ENCODE measurements at places on chromosomes 3 and 15. TPM values are rescaled to one million over a fixed set of nuclear protein-coding genes. Genes with fewer than 3 reads are reported as not detected.

SAMMSON gene
- not detected for total RNA-seq

DNA sequence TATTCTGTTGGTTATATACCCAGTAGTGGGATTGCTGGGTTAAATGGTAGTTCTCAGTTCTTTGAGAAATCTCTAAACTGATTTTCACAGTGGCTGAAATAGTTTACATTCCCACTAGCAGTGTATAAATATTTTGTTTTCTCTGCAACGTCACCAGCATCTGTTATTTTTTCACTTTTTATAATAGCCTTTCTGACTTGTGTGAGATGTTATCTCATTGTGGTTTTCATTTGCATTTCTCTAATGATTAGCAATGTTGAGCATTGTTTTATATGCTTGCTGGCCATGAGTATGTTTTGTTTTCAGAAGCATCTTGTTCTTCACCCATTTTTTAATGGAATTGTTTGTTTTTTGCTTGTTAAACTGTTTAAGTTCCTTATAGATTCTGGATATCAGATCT lies 612.7 kb upstream of the SGO1 start:
- no peak overlapping the region for H3K27ac ChIP-seq
- no peak for DNase-seq
- no peaks in the 10 kb centered on the region for H3K36me3 ChIP-seq
- no peaks in the 10 kb centered on the region for H3K4me1 ChIP-seq

GRCh38 chr15:64158363-64159134 lies 4.3 kb downstream of the PPIB start:
- H3K4me3 ChIP-seq: no peak overlapping the region
- DNase-seq: no peak
- peaks cover 32% of the 10 kb centered on the region for H3K4me1 ChIP-seq
- peaks cover 55% of the 10 kb centered on the region for H3K36me3 ChIP-seq
- no peak overlapping the region for H3K27ac ChIP-seq

- H3K4me3 ChIP-seq: peak overlapping the region; percentile 24
- H3K4me1 ChIP-seq: peaks cover 25% of the 10 kb centered on the region
Measured at GRCh38 chr3:129593230-129593594, 13.3 kb downstream of the PLXND1 start.

TMEM40 gene
- not detected for total RNA-seq

DNA sequence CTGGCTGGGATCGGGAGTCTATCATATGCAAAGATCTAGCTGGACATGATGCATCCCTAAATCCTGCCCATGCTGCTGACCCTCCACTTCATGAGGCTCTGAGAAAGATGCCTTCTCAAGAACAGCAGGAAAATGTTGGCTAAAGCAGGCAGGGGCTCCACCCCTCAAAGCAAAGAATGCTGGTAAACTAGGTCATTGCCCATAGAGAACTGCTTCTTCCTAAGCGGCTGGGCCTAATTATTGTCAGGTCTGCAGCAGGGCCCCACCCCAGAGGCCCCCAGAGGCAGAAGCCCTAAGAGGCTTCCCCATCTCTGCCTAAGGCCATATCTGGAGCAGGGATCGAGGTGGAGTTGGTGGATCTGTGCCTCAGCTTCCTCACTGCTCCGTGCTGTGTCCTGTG lies 447.4 kb upstream of the PROK2 start:
- no peak for DNase-seq
- H3K4me3 ChIP-seq: no peak overlapping the region
- no peak overlapping the region for H3K27ac ChIP-seq
- no peaks in the 10 kb centered on the region for H3K4me1 ChIP-seq
- no peaks in the 10 kb centered on the region for H3K36me3 ChIP-seq

XIRP1 gene
- total RNA-seq: 5.3 TPM

DNA sequence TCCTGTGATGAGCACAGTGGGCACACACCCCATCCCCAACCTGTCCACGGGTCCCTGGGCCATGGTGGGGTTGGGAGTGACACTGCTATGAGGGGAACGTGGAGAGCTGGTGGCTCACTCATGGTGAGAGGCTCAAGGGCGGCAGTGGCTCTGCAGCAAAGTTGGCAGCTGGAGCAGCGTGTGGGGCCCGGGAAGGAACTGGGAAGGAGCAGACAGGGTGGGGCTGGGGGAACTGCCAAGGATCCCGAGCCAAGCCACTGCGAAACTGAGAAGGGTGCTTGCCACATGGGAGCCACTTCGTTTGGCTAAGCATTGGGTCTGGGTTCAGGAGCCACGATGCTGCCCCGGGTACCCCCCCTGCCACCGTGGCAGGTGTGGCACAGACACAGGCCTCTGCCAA lies 80.1 kb downstream of the SNRK start:
- peaks cover 5% of the 10 kb centered on the region for H3K4me1 ChIP-seq
- no peaks in the 10 kb centered on the region for H3K36me3 ChIP-seq
- no peak for DNase-seq
- H3K27me3 ChIP-seq: no peaks in the 10 kb centered on the region
- H3K4me3 ChIP-seq: no peak overlapping the region

DNA sequence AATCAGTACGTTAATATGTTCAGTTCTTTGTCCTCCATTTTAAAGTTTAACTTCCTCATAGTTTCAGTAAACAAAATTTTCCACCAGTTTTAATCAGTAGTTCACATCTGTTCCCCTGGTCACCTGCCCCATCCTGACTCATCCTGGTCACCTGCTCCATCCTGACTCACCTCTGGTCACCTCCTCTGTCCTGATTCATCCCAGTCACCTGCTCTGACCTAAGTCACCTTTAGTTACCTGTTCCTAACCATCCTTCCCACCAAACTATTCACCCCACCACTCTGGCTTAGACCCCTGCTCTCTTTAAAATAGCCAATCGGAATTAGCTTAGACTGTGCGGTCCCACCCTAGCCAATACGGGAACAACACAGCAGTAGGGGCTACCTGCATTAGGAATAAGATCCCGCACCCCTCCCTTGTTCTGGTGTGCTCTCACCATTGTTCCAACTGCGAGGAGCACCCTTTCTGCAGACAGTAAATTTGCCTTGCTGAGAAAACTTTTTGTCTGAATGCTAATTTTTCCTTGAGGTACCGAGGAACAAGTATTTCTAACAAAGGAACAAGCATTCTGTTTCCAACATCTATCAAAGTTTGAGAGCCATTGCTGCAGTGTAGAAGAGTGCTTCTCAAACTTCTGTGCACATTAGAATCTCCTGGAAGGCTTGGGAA lies 169.3 kb downstream of the ADAMTS17 start:
- no peaks in the 10 kb centered on the region for H3K36me3 ChIP-seq
- DNase-seq: no peak
- no peak overlapping the region for H3K27ac ChIP-seq

GRCh38 chr3:40055956-40056355 lies 246.5 kb downstream of the MYRIP start:
- H3K27me3 ChIP-seq: no peaks in the 10 kb centered on the region
- no peak overlapping the region for H3K4me3 ChIP-seq
- no peak for DNase-seq

DNA sequence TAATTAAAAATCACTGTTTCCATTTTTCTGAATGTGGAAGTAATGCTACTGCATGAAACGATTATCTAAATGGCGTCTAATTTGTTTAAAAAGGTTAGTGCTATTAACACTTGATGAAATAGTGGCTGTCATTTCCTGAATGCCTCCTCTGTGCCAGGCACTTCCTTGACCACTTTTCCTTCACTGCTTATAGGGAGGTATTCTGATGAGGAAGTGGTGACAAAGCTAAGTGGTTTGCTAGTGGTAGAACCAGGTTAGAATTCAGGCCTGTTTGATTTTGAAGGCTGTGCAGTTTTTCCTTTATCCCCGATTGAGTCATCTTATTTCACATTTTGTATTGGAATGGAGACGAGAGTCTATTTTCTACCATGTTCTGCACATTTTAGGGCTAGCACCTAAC lies 119.0 kb downstream of the USP13 start:
- no peaks in the 10 kb centered on the region for H3K36me3 ChIP-seq
- H3K4me3 ChIP-seq: no peak overlapping the region
- DNase-seq: no peak

- no peaks in the 10 kb centered on the region for H3K36me3 ChIP-seq
- H3K27ac ChIP-seq: no peak overlapping the region
- no peak for DNase-seq
- H3K4me3 ChIP-seq: no peak overlapping the region
- H3K4me1 ChIP-seq: no peaks in the 10 kb centered on the region
- H3K27me3 ChIP-seq: peaks cover 7% of the 10 kb centered on the region
Measured at GRCh38 chr15:81092559-81092902, 41.5 kb upstream of the CFAP161 start.

- H3K27me3 ChIP-seq: peaks cover 9% of the 10 kb centered on the region
- H3K4me1 ChIP-seq: no peaks in the 10 kb centered on the region
- no peak overlapping the region for H3K4me3 ChIP-seq
- H3K27ac ChIP-seq: no peak overlapping the region
- H3K36me3 ChIP-seq: no peaks in the 10 kb centered on the region
- no peak for DNase-seq
Measured at GRCh38 chr15:52822475-52822874, 32.3 kb upstream of the ONECUT1 start.

GRCh38 chr15:85649372-85649771 lies 145.4 kb downstream of the KLHL25 start:
- peak overlapping the region; percentile 0 for H3K27ac ChIP-seq
- H3K27me3 ChIP-seq: no peaks in the 10 kb centered on the region

TF gene
- total RNA-seq: 0.26 TPM

- no peaks in the 10 kb centered on the region for H3K4me1 ChIP-seq
- H3K36me3 ChIP-seq: no peaks in the 10 kb centered on the region
- DNase-seq: no peak
- no peak overlapping the region for H3K4me3 ChIP-seq
Measured at GRCh38 chr15:81781395-81781794, 264.4 kb downstream of the MEX3B start.

EEFSEC gene
- 20.4 TPM for total RNA-seq

- peak; percentile 53 for DNase-seq
- H3K4me1 ChIP-seq: peaks cover 71% of the 10 kb centered on the region
- H3K4me3 ChIP-seq: peak overlapping the region; percentile 85
- no peaks in the 10 kb centered on the region for H3K36me3 ChIP-seq
Measured at GRCh38 chr3:195543500-195544229, 540 bp upstream of the PPP1R2 start.

DNA sequence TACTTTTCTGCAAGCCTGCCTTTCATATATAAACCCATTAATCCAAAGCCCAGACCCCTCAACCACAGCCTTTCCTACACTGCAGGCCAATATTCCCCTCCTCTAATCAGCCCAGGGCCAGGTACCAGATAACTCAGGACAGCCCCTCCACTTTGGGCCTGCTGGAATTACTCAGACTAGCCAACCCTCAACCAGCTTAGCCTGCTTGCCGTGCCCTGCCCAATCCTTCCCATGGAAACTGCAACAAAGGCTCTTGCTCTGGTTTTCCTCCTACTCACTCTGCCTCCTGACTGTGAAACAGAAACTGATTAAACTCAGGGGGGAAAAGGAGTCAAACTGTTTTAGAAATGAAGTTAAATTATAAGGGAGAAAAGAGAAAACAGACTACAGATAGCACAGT lies 248.1 kb downstream of the KLF13 start:
- H3K27me3 ChIP-seq: no peaks in the 10 kb centered on the region
- no peaks in the 10 kb centered on the region for H3K4me1 ChIP-seq
- H3K27ac ChIP-seq: no peak overlapping the region
- H3K4me3 ChIP-seq: no peak overlapping the region

DNA sequence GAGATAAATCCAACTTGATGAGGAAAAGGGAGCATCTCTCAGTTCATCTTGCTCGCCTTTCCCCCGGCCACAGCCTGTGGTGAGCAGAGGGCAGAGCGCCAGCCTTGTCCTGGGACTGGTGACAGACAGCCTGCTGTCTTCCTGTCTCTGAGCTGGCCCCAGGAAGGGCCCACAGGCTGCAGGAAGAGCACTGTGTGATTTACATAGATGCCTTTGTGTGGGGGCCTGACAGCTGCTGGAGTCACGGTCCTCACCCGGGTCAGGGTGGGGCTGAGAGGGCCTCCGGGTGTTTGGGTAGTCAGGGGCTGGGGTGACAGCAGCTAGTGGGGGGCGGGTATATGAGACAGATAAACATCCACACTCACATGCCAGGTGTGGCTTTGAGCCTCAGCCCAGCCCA lies 29.3 kb downstream of the PLA2G4D start:
- no peak overlapping the region for H3K27ac ChIP-seq
- DNase-seq: no peak
- peaks cover 1% of the 10 kb centered on the region for H3K4me1 ChIP-seq
- H3K27me3 ChIP-seq: peaks cover 4% of the 10 kb centered on the region

PRSS50 gene
- total RNA-seq: not detected

GRCh38 chr3:155979746-155980145 lies 109.3 kb downstream of the GMPS start:
- DNase-seq: no peak
- H3K4me3 ChIP-seq: no peak overlapping the region
- H3K4me1 ChIP-seq: no peaks in the 10 kb centered on the region
- no peaks in the 10 kb centered on the region for H3K27me3 ChIP-seq

DNA sequence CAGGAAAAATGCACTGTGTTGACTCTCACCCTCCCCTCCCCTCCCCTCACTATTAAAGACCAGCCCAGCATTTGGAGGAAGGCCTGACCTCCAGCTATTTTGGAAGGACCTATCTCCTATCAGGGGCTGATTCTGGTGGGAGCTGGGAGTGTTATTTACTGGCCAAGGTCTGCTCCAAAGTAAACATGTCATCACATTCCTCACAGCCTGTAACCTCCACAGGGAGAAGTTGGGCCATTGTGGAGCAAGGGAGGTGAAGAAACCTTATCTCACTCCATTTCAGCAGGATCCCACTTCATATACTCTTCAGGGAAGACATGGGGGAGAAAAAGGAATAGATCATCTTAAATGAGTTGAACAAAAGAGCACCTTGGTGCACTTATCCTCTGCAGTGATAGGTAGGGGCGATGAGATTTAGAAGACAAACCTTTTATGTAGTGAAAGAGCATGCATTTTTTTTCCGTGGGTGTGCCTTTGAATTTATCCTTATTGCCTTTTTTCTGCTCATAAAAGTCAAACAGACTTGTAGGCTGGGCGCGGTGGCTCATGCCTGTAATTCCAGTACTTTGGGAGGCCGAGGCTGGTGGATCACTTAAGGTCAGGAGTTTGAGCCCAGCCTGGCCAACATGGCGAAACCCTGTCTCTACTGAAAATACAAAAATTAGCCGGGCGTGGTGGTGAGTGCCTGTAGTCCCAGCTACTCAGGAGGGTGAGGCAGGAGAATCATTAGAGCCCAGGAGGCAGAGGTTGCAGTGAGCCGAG lies 15.6 kb upstream of the FLNB start:
- H3K36me3 ChIP-seq: no peaks in the 10 kb centered on the region
- H3K27ac ChIP-seq: no peak overlapping the region
- no peaks in the 10 kb centered on the region for H3K27me3 ChIP-seq
- H3K4me3 ChIP-seq: no peak overlapping the region

GRCh38 chr3:194772241-194773000 lies 86.7 kb downstream of the FAM43A start:
- peaks cover 5% of the 10 kb centered on the region for H3K27me3 ChIP-seq
- no peaks in the 10 kb centered on the region for H3K36me3 ChIP-seq
- DNase-seq: no peak
- H3K27ac ChIP-seq: no peak overlapping the region
- H3K4me1 ChIP-seq: peaks cover 16% of the 10 kb centered on the region

TMEM87A gene
- 44.6 TPM for total RNA-seq

POTEB2 gene
- total RNA-seq: not detected

Measured in CD8-positive, alpha-beta memory T cell (primary cell).